Stimulated activated CD4-positive, alpha-beta T cell treated with anti-CD3 and anti-CD28 coated beads, Interleukin-15, amount 100 ng/mL, for 1 hour (primary cell): ENCODE measurements at places on chromosomes 5 and 9.

GRCh38 chr9:134959971-134960310 is 42.2 kb upstream of the FCN1 start:
- no peak for DNase-seq

DNA sequence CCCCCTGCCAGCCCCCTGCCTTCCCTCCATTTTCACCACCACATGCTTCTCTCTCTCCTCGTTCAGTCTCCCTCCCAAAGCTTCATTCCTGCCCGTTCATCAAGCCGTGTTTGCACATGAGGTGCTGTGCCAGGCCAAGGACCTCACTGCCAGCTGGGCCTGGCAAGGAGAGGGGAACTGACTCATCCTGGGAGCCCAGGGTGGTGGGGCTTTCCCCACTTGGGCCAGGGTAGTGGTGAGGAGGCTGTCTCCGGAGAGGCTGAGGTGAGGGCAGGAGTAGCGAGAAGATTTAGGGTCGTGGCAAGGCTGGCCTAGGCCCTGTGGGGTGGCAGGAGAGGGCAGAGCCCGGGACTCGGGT is 30.4 kb upstream of the NOTCH1 start:
- DNase-seq = no peak

- no peak for DNase-seq
These were observed 370.9 kb downstream of the DIRAS2 start for GRCh38 chr9:90271707-90272106.

- no peak for DNase-seq
These were observed 156.2 kb upstream of the SLC44A1 start for GRCh38 chr9:105087910-105088898.

- DNase-seq = no peak
These were observed 51.7 kb downstream of the S1PR3 start for GRCh38 chr9:89042984-89043383.

DNA sequence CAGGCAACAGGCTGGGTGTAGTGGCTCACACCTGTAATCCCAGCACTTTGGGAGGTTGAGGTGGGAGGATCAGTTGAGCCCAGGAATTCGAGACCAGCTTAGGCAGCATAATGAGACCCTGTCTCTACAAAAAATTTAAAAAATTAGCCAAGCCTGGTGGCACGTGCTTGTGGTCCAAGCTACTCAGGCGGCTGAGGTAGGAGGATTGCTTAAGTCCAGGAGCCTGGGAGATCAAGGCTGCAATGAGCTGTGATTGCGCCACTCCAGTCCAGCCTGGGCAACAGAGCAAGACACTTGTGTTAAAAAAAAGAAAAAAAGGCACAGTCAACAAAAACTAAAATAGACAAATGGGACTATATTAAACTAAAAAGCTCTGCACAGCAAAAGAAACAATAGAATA is 29.3 kb downstream of the ATP6V0E1 start:
- DNase-seq = no peak

- DNase-seq = no peak
These were observed 92.5 kb downstream of the FBXW11 start for GRCh38 chr5:171913987-171914273.

DNA sequence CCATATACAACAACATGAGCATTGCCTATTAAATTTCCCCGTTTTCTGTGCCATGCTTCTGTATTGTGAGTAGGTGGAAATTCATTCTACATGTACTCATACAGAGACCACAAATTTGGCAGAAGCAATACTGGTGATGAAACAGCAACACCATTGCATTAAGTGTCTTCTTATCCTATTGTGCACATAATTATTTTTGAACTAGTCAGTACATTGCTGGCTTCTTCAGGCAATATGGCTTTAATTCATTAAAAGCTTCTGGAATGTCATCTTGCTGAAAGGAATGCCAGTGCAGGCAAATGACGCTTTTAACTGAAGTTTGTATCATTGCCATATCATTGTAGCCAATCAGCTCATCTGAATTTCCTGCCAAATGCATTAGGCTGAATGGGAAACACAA is 82.6 kb downstream of the KIAA1958 start:
- no peak for DNase-seq
